ENCODE measurements at places on chromosomes 2 and 18.

GRCh38 chr2:157413326-157414035 is 30.4 kb downstream of the CYTIP start:
- DNase-seq, result no peak

DNA sequence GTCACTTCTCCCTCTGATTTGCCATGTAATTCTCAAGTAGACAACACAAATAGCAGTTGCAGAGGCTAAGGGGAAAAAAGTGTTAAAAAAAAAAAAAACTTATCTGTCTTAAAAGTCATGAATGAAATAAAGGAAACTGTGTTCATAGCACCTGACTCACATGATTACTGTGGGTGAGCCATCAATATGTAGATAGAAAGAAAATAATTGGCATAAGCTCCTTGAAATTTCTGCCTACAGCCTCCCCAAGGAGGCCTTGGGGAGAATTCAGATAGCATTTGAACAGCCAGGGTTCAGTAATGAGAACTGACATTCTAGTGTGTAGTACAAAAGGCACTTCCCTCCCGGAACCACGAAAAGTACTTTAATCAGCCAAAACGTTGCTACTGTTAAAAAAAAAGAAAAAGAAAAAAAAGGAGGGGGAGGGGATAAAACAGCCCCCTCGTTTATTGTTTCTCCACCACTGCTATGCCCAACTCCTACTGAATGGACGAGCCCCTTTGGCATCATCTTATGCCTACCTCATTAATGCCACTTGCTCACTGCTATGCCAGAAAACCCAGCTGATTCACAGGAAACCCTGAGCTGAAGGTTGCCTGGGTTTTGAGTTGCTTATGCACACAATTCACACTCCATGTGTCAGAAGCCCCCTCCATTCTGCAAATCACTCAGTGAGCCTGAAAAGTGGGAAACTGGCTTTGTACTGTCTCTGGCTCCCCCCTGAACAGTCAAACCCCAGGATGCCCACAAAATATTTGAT is 65.5 kb upstream of the KLF7 start:
- peak; percentile 76 for DNase-seq

GRCh38 chr2:44230378-44230777 is 44.9 kb upstream of the SLC3A1 start:
- no peak for DNase-seq

DNA sequence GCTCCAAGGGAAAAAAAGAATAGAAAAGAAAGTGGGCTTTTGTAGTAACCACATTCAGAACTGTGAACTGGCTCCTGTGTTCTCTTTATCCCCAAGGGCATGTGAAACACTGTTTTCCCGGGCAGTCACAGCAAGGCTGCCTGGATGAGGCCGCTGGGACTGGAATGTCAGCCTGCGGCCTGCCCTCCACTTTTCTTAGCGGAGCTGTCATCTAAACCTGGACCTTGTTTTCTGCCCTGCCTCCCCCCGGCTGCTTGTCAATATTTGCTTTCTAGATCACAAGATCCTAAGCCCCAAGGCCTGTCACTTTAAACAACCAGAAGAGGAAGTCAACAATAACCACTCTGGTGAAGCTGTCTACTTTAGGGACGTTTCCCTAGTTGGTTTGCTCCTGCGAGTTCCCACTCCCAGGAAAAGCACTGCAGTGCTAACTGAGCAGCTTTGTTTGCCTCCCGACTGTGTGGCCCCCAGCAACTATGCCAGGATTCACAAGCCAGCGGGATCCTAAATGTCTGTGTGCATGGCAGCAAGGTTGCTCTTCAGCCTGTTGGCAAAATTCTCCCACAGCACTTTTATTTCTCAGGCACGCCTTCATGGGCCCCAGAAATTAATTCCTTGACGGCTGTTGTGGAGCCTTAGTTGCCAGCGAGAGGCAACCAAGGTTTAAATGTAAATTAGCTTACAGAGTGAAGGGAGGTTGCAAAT is 30.6 kb downstream of the SOWAHC start:
- DNase-seq, result peak; percentile 57

DNA sequence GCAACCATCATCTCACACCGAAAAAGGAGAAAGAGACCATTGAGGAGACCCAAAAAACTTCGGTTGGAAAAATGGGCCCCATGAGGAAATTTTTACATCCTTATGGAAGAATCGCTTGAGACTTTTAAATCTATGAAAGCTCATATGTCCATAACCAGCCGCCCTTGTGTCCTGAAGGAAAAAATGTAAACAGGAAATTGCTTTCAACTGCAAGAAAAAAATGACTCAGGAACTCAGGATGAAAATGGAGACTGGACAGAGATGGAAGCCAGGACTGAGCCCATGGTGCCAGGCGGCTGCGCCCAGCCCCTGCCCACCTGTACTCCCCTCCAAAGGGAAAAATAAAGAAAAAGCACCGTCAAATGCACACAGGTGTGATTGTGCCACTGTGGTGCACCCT is 81.5 kb upstream of the SLC66A3 start:
- DNase-seq, result no peak

DNA sequence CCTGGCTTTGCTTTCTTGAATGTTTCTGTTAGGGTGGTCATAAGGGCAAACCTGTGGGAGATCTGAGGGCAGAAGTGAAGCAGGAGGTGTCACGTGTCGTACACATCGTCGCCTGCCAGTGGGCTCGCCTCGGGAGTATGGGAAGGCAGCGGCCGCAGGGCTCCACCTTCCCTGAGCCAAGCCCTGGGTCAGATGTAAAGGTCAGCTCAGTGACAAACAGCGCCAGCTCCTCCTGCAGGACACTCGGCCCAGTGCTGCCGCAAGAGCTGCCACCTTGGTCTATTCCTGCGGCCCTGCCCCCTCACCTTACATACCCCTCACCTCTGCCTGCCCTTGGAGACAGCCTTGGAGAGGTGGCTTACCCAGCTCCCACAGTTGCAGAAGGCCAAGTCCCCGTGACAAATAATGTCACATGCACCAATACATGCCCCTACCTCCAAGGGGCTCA is 64.2 kb downstream of the PSMG2 start:
- DNase-seq, result no peak

GRCh38 chr18:12093520-12094257 is at the start of gene ANKRD62:
TSS of gene ANKRD62 (plus strand) at chr18:12093843. CDS start at chr18:12094018, 175 bp downstream.
- no peak for DNase-seq

DNA sequence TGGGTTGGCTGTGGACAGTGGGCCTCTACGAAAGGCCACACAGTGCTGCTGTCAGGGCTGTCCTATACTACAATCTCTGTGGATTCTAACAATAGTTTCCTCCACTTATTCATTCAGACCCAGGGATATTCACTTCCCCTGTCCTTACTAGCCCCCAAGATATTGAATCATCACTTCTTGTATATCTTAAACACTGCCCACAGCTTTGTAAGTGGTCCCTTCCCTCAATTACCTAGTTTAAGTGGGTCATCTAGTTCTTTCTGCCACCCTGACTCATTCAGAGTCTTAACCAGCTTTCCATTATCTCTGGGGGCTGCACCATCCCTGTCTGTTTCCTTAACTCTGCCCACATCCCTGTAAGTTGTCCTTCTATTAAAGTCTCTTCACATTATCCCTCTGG is 69.2 kb downstream of the CD28 start:
- no peak for DNase-seq

DNA sequence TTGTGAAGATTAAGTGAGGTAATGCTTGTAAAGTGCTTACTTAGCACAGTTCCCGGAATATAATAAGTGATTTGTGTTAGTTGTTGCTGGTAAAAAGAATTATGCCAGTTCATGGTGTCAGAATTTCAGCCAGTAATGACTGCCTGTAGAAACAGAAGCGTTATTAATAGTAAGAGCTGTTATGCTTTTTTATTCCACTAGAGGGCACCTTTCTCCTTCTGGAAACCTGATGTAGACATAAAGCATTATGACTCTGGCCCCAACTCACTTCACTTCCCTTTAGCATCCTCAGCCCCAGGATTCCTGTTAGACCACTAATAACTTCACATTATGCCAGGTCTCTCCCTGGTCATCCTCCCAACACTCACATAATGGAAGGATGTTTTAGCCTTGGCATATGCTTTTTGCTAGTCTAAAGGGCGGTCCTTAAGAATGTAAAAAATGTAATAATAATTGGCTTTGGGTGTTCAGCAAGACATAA is 34.9 kb downstream of the C18orf54 start:
- peak; percentile 57 for DNase-seq

DNA sequence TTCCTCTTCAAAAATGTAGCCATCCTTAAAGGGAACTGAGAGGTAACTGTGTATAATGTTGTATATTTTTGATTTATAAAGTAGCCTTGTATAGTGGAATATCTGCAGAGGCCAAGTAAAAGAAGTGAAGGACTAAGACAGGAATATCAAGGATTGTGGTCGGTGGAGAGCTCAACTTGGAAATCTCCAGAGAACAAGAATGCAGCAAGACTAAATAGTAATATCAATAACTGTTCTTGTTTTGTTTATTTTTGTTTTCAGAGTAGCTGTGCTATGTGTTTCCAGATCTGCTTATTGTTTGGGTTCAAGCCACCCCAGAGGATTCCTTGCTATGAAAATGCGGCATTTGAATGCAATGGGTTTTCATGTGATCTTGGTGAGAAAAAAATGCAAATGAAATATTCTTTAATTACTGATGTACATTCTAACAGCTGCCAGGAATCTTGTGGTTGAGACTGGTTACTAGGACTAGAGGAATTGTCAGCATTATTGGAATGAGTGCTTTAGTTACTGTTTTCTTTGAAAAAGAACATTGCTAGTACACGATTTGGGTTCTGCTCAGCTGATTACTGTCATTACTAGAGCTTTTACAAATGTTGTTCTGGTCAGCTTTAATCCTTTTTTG is 25.0 kb downstream of the FASTKD2 start:
- no peak for DNase-seq

GRCh38 chr2:233419602-233420391 is 65.5 kb downstream of the DGKD start:
- DNase-seq, result no peak

GRCh38 chr2:33104726-33105125 is 158.0 kb downstream of the LTBP1 start:
- DNase-seq, result no peak

- no peak for DNase-seq
Observed at GRCh38 chr2:35591886-35592285, 763.7 kb upstream of the CRIM1 start.

DNA sequence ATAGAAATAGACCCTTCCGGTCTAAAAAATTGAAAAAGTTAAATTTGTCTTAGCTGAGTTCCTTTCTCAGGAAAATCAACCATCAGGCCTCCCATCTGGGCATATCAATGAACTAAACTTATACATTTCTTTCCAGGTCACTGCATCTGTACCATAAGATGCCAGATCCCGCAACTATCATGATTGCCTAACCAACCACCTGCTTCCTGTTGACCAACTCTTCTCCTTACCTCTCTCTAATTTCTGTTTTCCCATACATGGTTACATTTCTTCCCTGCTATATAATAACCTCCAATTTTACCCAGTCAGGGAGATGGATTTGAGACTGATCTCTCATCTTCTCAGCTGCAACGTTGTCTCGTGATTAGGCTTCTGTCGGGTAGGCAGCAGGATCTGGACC is 228.7 kb downstream of the FSIP2 start:
- no peak for DNase-seq

- no peak for DNase-seq
Observed at GRCh38 chr2:86383844-86384243, 46.4 kb upstream of the REEP1 start.

- no peak for DNase-seq
Observed at GRCh38 chr18:57051021-57051656, 95.7 kb upstream of the BOD1L2 start.

GRCh38 chr2:72788756-72789155 is 37.1 kb downstream of the EXOC6B start:
- no peak for DNase-seq

- DNase-seq, result no peak
Observed at GRCh38 chr2:230254152-230254881, 28.8 kb downstream of the SP140 start.

DNA sequence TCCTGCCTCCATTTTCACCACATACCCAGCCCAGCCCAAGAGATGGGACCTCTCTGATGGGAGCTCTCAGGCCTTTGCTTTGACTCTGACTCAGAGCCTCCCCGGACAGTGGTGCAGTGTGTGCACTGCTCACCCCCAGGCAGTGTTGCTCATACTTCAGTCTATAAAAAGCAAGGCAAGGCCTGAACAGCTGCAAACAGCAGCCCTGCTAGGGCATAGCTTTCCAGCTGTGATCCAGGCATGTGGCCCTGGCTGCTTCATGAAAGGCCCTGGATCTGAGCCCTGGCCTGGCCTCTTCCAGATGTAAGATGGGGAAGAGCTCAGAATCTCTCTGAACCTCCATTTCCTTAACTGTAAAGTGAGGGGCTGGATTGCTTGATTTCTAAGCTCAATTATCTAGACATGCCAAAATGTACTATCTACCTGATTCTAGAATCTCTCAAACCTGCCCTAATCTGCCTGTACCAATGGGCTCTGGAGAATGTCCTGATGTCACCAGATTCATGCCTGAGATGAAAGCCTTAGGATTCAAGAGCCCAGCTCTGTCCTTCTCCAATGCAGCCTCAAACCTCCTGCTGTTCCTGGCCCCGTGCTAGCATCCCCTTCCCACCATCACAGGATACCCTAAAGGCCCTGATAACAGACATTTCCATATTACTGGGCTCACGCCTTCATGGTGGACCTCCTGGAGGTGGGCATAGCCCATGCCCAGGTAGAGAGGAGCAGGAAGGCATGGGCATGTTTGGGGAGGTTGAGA is 206.9 kb downstream of the ARL4C start:
- no peak for DNase-seq

DNA sequence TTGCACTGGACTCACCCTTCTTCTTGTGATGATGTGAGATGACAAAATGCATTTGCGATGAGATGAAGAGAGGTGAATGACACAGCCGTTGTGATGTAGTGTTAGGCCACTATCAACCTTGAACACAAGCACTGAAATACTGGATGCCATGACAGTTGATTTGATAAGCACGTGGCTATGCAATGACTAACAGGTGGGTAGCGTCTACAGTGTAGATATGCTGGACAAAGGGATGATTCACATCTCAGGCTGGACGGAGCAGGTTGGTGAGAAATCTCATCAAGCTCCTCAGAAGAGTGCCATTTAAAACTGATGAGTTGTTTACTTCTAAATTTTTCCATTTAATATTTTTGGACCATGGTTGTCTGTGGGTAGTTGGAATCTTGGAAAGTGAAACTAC is 375.8 kb upstream of the LYPD1 start:
- no peak for DNase-seq

DNA sequence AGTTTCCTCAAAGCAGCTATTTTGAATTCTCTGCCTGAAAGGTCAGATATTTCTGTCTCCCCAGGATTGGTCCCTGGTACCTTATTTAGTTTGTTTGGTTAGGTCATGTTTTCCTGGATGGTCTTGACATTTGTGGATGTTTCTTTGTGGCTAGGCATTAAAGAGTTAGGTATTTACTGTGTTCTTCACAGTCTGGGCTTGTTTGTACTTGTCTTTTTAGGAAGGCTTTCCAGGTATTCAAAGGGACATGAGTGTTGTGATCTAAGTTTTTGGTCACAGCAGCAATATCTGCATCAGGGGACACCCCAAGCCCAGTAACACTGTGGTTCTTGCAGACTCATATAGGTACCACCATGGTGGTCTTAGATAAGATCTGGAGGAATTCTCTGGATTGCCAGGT is 11.8 kb downstream of the MYO3B start:
- DNase-seq, result no peak

All from retina (tissue), 1 donor.